ENCODE measurements at places on chromosomes 2 and 18.

GRCh38 chr18:68733707-68734106 is 18.8 kb upstream of the TMX3 start:
- no peaks in the 10 kb centered on the region for H3K36me3 ChIP-seq
- no peak for DNase-seq
- peaks cover 1% of the 10 kb centered on the region for H3K27me3 ChIP-seq
- no peak overlapping the region for H3K4me3 ChIP-seq
- H3K27ac ChIP-seq, result no peak overlapping the region
- H3K4me1 ChIP-seq, result no peaks in the 10 kb centered on the region

- no peak for DNase-seq
- no peaks in the 10 kb centered on the region for H3K36me3 ChIP-seq
- H3K27me3 ChIP-seq, result no peaks in the 10 kb centered on the region
- H3K4me3 ChIP-seq, result no peak overlapping the region
- peaks cover 5% of the 10 kb centered on the region for H3K4me1 ChIP-seq
- H3K27ac ChIP-seq, result no peak overlapping the region
Observed at GRCh38 chr2:31049264-31049663, 89.0 kb downstream of the GALNT14 start.

- no peak overlapping the region for H3K4me3 ChIP-seq
- no peak for DNase-seq
- H3K27ac ChIP-seq, result no peak overlapping the region
Observed at GRCh38 chr2:204051476-204051875, 114.9 kb downstream of the ICOS start.

DNA sequence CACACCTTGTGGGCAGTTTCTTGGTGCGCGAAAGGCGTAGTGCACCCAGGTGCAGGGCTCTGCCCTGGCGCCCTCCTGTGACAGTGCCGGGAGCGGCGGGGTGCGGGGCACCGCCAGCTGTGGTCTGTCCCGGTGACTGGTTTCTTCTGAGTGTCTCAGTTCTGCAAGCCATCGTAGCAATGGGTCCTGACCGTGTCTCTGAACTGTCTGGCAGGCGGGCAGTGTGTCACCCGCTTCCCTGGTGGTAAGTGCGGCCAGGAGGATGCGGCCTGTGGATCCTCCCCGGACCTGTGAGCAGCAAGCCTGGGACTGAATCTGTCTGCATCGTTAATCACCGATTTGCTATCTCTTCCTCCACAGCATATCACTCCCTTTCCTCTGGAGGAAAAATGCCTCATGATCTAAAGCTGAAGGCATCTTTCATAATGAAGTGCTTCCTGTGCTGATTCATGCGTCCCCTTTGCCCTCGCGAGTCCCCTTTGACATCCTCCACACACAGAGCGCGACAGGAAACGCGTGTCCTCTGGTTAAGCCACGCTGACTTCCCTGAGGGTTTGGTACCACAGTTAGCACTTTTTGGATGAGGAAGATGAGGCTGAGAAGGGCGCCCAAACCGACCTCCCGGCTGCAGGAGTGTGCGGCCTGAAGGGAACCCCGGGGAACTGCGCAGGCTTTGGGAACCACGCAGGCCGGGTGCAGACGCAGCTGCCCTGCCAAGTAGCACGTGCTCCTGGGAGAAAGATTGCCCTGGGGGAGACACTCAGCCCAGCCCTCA is 416.0 kb upstream of the HS6ST1 start:
- peak; percentile 69 for DNase-seq
- H3K4me3 ChIP-seq, result peak overlapping the region; percentile 13
- H3K27me3 ChIP-seq, result peaks cover 31% of the 10 kb centered on the region
- no peaks in the 10 kb centered on the region for H3K36me3 ChIP-seq

DNA sequence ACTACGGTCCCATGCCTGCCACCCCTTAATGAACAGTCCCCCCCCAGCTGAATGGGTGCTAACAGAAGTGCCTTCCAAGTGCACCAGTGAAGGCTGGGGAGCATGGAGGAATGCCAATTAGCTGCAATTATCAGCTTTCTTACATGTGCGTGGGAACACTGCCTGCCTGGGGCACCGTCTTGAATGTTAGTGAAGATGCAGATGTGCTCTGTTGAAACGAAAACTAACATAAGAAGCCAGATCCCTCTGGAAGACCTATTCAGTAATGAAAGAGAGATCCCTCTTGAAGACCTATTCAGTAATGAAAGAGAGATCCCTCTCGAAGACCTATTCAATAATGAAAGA is 154.5 kb downstream of the CLIP4 start:
- H3K36me3 ChIP-seq, result no peaks in the 10 kb centered on the region
- no peak for DNase-seq
- H3K27me3 ChIP-seq, result peaks cover 8% of the 10 kb centered on the region
- no peak overlapping the region for H3K27ac ChIP-seq

DNA sequence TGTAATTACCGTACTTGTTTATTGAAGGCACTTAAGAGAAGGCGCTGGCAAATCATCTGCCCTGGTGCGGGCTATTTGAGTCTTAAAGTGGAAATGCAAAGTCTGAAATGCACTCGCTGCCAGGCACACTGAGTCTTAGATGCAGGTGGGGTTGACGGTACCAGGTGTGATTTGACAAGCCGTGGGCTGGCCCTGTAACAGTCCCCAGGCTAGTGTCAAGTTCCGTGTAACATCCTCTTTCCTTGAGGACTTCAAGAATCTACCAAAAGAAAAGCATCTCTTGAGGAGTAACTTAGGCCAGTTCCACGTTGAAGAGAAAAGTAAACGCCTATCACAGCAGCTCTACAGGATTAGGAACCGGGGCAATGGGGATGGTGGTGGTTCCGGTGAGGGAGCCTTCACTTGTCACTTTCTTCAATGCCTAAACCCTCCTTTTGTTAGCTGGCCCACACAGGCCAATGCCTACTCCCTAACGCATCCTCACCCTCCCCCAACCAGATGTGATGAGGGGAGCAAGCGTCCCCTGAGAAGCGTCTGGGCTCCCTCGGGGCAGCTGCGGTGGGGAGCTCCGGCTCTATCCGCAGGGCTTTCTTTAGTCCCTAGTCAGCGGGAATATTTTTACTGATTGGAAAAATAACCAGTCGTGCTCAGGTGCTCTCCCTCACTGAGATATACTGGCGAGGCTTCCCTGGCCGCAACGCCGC is 1.5 kb upstream of the UGP2 start:
- H3K4me3 ChIP-seq, result peak overlapping the region; percentile 98
- H3K4me1 ChIP-seq, result peaks cover 43% of the 10 kb centered on the region
- peak; percentile 28 for DNase-seq

- peak; percentile 22 for DNase-seq
- H3K36me3 ChIP-seq, result no peaks in the 10 kb centered on the region
- peaks cover 68% of the 10 kb centered on the region for H3K27me3 ChIP-seq
Observed at GRCh38 chr2:85134255-85134895, 1.2 kb downstream of the TCF7L1 start.

DNA sequence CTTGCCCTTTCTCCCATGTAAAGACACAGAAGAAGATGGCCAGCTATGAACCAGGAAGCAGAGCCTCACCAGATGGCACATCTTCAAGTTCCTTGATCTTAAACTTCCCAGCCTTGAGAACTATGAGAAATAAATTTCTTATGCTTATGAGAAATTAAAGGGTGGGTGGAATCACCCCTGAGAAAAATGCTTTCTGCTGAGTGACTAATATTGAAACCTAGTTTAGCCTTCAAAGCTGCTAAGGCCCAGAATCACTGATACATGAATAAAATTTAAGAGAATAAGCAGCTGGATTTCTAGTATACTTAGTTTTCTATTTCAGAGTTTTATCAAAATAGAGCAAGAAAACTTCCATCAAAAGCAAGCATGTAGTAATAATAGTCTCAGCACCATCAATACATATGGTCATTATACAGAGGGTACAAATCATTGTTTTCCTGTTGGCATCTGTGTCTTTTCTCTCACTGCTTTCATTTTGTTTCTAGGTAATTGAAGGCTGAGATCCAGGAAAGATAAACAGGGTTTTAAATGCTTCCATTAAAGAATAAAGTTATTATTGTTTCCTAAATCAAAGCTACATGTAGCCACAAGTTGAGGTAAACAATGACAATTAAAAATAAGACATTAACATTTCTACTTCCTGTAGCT is 53.3 kb upstream of the COL5A2 start:
- peaks cover 9% of the 10 kb centered on the region for H3K4me1 ChIP-seq
- no peak for DNase-seq
- no peaks in the 10 kb centered on the region for H3K36me3 ChIP-seq
- no peak overlapping the region for H3K27ac ChIP-seq
- H3K4me3 ChIP-seq, result no peak overlapping the region

DNA sequence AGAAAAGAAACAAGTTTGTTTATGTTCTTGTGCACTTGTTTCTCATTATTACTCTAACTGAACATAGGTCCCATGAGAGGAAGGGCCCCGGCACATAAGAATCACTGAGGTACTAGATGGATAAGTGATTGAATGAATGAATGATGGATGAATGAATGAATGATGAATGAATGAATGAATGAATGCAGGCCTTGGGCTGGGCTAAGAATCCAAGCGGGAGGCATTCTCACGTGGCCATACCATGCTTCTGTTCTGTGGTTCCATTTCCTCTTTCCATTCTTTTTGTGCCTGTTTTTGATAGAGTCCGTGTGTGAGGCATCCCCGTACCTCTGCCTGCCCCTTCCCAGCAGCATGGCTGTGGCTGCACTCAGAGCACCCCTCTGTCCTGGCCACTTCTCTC is 94.8 kb downstream of the SH3BP4 start:
- no peak for DNase-seq
- H3K4me1 ChIP-seq, result peaks cover 13% of the 10 kb centered on the region
- no peak overlapping the region for H3K4me3 ChIP-seq
- H3K27ac ChIP-seq, result no peak overlapping the region
- H3K36me3 ChIP-seq, result no peaks in the 10 kb centered on the region
- no peaks in the 10 kb centered on the region for H3K27me3 ChIP-seq

GRCh38 chr2:26382564-26382963 is 19.2 kb upstream of the DRC1 start:
- no peak overlapping the region for H3K27ac ChIP-seq
- H3K36me3 ChIP-seq, result peaks cover 43% of the 10 kb centered on the region
- no peak for DNase-seq
- H3K4me1 ChIP-seq, result peaks cover 11% of the 10 kb centered on the region

DNA sequence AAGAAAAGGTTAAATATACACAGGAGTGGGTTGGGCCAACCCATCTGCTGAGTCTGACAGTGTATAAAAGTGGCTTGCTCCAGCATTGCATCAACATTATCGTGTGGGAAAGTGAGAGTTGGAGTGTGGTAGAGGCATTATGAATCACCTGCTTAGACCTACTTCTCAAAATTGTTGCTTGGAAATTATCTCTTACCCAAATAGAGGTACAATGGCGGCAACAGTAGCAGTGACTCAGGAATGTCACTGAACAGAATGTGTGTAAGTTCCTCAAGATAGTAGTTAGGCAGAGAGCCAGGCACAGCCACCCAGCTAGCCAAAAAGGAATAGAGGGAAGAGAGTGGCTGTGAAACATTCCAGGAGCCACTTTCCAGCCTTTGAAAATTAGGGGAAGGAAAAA is 616.0 kb downstream of the NUP35 start:
- no peak for DNase-seq
- H3K36me3 ChIP-seq, result no peaks in the 10 kb centered on the region
- H3K4me3 ChIP-seq, result no peak overlapping the region
- no peaks in the 10 kb centered on the region for H3K27me3 ChIP-seq

Measured in activated CD8-positive, alpha-beta T cell treated with anti-CD3 and anti-CD28 coated beads, Interleukin-2, amount 10 ng/mL, durations not matched to agents 7 days and 5 days (primary cell).